NCI-H345 (cell line): ENCODE measurements at places on chromosomes 5 and 9.

DNA sequence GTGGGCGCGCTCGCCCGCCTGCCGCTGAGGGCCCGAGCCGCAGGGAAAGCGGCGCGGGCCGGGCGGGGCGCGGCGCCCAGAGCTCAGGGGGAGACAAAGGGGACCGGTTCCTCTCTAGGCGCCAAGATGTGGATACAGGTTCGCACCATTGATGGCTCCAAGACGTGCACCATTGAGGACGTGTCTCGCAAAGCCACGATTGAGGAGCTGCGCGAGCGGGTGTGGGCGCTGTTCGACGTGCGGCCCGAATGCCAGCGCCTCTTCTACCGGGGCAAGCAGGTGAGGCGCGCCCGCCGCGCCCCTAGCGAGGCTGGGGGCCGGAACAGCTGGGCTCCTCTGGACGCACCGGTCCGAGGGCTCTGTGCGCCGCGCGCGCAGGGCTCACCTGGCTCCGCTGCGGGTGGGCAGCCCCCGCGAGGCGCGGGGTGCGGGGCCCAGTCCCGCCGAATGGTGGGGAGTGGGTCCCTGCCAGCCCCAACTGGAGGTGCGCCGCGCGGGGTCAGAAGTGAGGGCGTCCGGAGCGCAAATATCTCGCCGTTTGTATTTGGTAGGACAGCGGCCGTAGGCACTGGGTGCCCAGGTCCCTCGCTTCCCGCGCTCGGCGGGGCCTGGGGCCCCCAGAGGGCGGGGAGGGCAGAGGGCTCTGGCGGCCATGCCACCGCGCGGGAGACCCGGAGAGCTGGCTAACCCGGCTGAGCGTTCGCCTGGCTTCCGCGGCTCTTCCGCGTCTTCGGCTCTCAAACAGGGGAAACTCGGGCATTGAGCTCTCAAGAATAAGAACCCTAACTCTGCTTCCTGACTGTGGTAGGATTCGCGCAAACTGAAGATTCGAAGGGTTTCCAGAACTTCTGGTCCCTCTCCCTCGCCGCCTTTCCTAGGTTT, 607 bp downstream of the UHRF2 start:
- peak; percentile 46 for DNase-seq

DNA sequence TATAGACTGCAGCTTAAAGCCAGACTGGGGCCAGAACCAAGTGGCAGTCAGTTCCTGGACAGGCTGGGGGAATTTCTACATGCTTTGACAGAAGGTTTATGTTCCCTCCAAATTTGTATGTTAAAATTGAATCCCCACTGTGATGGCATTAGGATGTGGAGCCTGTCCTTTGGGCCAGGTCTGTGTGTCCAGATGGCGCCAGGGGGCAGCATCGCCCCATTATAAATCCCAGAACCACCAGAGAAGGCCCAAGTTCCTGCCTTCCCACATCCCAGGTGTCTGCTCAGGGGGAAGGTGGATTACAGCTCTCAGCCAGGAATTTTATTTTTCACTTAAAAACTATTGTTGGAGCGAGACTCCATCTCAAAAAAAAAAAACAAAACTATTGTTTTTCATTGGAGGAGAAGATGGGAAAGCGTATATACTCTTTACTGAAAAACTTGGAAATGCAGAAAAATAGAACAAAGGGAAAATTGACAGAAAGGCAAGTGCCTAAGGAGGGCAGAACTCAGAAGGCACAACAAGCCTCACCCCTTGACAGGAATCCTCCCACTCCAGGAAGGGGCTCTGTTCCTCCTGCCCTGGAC, 5.0 kb downstream of the IL3 start:
- DNase-seq, result peak; percentile 11

GRCh38 chr9:69806627-69807026, 14.0 kb upstream of the CFAP95 start:
- DNase-seq, result no peak

DNA sequence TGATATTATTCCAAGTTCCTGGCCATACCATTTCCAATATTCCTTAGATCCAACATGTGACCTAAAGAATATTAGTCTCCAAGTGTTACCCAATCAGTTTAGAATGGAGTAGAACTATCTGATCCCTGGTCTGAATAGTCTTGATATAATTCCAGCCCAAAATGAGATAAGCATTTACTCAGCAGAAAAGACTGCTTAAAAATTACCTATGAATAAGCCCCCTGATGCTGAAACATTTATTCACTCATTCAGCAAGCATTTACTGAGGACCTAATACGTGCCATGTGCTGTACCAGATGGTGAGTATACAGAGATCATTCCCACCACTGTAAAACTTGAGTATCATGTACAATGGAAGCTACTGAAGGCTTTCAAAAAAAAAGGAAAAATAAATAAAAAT, 157.0 kb downstream of the FAM114A2 start:
- no peak for DNase-seq

DNA sequence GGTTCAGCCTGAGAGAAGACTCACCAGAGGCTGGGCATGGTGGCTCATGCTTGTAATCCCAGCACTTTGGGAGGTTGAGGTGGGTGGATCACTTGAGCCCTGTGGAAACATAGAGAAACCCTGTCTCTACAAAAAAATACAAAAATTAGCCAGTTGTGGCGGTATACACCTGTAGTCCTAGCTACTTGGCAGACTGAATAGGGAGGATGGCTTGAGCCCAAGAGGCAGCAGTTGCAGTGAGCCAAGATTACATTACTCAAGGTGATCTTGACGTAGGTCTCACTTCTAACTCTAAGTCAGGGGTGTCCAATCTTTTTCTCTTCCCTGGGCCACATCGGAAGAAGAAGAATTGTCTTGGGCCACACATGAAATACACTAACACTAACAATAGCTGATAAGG, 16.2 kb upstream of the ATP6V1G1 start:
- DNase-seq, result no peak

- DNase-seq, result peak; percentile 7
These were observed 229.7 kb downstream of the MRPS30 start for GRCh38 chr5:45038366-45038987.

DNA sequence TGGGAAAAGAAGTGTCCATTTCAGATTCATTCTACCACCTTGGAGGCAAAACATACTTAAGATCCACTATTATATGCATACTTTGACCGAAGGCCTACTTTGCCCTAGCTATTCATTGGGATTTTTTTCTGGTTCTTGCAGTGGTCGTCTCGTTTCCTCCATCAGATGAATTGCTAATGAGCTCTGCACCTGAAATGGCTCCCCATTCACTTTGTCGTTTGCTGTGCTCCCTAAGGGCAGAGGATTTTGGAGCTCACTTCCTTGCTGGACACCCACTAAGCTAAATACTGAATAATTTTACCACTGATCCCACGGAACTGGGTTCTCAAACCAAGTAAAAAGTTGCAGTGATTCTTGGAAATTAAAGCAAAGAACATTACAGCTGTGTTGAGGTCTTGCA, 1.9 kb downstream of the KDM3B start:
- no peak for DNase-seq

- no peak for DNase-seq
These were observed 18.9 kb downstream of the SQSTM1 start for GRCh38 chr5:179839328-179840256.

DNA sequence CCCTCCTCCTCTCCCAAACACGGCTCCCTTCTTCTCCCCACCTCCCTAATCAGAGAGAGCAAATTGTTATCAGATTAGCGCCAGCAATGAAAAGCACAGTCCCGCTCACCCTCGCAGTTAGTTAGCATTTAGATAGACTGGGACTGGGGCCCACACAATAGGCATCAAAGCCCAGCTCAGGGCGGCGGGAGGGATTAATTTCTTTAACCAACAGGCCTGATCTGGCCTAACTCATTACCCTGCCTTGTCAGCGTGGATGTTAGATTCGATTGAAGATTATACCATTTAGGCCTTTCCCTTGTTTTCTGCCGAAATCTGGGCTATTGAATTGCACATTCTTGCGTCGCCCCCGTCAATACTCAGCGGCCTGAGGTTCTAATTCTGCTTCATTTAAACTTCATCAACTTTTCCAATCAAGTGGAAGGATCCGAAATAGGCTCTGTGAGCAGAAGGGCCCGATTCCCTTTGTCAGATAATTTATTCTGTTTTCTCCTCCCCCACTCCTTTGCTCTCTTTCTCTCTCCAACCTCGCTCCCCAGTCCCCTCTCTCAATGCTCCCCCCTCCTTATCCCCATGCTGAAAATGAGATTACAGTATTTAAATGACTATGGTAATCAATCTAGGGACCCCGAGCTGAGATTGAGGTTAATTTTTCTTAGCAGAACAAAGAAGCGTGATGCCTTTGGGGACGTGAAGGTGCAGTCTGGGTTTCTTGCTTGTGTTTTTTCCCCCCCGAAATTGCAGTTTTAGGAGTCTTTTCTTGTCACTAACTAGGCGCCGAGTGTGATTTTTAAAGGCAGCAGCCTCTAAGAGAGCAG, 15.1 kb downstream of the CFAP77 start:
- DNase-seq, result no peak

DNA sequence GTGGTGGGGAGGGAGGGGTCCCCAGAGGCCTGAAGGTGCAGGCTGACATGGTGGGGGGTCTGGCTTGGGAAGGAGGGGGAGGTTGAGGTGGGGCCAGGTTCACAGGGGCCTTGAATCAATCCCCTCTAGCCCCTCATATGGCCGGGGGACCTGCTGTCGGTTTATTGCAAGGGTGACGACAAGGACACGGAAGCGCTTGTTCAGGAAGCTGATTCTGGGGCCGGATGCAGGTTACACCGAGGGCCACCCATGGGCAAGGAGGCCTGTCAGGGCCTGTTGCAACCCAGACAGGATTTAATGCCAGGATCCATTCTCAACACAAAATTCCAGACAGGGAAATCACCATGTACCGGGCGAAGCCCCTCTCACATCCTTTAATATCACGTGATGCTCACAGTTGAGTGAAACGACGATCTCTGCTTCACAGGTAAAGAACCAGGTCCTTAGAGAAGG, 41.6 kb upstream of the SYNPO start:
- no peak for DNase-seq

DNA sequence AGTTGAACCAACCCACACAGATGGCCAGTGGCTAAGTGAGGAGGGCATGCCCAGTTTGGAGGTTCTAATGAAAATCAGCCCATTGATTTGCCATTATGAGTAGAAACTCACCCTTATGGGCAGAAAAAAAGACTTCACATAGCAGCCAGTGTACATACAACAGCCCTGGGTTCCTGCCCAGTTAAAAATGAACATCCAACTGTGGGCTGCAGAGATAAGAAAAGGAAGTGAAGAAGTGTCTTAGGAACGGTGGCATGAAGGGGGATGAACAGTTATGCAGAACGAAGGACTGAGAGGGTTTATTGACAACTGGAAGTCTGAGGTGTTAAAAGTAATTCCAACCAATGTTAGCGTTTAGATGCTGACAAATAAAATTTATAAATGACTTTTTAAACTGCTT, 118.4 kb downstream of the MARCHF3 start:
- DNase-seq, result no peak

DNA sequence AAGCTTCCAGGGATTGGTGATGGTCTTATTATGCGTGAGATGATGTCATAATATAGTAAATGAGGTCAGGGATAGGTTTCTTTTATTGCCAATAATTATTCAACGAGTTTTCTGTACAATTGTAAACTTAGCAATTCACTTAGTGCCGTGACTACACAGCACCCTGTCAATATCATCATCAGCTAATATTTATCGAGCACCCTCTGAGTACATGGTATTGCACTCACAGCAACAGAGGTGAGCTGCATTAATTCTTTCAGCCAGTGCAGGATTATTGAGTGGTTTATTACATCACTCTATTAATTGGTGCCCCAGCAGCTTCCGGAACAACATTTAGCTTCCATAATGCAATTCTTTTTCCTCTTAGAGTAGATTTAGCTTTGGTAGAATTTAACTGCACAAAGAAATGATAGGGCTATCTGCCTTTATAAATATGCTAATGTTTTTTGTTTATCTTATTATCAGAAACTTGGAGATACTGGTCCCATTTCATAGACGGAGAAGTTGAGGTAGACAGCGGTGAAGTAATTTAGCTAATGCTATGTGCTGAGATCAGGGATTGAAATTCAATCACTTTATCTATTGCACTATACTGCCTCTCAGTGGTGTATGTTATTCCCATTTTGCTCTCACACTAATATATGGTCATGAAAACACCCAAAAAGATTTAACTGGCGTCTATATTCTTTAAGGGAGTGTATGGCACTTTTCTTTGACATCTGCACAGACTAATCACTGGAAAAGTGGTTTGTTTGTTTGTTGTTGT, 726.1 kb upstream of the WWC1 start:
- no peak for DNase-seq

- DNase-seq, result no peak
These were observed 19.9 kb upstream of the ERAP2 start for GRCh38 chr5:96856371-96856770.

DNA sequence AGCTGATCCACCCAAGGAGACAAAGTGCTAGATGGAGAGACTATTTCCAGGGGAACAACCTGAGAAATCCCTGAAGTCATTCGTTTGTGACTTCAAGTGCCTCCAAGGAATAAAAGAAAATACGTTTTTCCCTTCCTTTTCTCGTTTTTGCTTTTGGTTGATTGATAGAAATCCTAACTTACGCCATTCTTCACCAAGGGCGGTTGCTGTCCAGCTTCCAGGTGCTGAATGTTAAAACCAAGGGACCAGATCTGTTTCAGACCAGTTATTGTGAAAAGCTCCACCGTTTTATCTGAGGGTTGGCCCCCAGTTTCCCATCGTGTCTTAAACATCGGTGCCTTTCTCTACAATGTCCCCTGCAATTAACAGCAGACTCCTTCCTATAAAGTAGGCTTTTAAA, 600.7 kb upstream of the SGCD start:
- DNase-seq, result no peak

GRCh38 chr9:16627967-16628366, 242.5 kb downstream of the BNC2 start:
- DNase-seq, result no peak

- DNase-seq, result no peak
These were observed 37.8 kb downstream of the RABGAP1 start for GRCh38 chr9:122978601-122979000.

- no peak for DNase-seq
These were observed 104.0 kb downstream of the ERCC6L2 start for GRCh38 chr9:95979446-95979845.

- no peak for DNase-seq
These were observed 142.1 kb downstream of the RXRA start for GRCh38 chr9:134468358-134468757.

GRCh38 chr5:154384480-154385235, 61.1 kb upstream of the SAP30L start:
- peak; percentile 61 for DNase-seq

- no peak for DNase-seq
These were observed 56.8 kb downstream of the KCTD16 start for GRCh38 chr5:144227363-144227999.

DNA sequence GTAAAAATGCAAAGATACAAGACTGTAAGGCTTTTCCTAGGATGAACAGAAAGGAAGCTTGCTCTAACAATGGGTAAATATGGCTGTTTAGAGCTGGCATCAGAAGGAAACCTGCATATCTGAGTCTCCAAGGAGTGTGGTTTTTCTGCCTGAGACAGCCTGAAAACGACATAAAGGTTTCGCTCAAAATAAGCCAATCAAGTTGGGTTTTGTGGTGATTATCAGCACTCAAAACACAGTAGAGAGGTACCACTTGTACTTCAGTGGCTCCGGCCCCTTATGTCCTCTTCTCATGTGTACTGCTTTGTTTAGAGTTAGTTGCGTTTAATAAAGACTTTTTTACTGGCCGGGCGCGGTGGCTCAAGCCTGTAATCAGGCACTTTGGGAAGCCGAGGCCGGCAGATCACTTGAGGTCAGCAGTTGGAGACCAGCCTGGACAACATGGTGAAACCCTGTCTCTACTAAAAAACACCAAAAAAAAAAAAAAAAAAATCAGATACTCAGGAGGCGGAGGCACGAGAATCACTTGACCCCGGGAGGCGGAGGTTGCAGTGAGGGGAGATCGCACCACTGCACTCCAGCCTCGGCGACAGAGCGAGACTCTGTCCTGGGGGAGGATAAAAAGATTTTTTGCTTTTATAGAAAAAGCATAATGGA, 39.4 kb downstream of the KLF9 start:
- DNase-seq, result no peak

GRCh38 chr9:128001151-128001778, 20.5 kb upstream of the EEIG1 start:
- DNase-seq, result no peak
